ENCODE measurements at places on chromosomes 4 and X.

DNA sequence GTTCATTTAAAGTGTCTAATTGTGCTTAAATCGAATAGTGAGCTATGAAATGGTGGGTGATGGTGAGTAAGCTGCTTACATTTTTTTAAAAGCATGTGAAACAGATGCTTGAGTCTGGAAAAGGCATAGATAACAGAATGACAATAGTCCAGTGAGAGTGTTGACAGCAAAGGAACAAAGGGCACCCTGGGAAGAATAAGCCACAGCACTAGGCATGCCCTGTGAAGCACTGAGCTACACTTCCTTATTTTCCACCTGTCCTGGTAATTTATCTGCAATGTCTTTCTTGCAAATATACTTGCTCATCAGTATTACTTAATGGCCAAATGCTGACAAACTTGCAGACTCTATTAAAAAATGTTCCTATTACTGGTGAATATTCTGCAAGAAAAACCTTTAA is 168.7 kb downstream of the PRDM5 start:
- peak; percentile 13 for DNase-seq

GRCh38 chr4:98711526-98711925 is 53.1 kb upstream of the TSPAN5 start:
- DNase-seq: no peak

GRCh38 chr4:88981993-88982392 is 75.0 kb downstream of the FAM13A start:
- no peak for DNase-seq

- DNase-seq: no peak
These were observed 115.3 kb downstream of the DACH2 start for GRCh38 chrX:86263526-86263925.

DNA sequence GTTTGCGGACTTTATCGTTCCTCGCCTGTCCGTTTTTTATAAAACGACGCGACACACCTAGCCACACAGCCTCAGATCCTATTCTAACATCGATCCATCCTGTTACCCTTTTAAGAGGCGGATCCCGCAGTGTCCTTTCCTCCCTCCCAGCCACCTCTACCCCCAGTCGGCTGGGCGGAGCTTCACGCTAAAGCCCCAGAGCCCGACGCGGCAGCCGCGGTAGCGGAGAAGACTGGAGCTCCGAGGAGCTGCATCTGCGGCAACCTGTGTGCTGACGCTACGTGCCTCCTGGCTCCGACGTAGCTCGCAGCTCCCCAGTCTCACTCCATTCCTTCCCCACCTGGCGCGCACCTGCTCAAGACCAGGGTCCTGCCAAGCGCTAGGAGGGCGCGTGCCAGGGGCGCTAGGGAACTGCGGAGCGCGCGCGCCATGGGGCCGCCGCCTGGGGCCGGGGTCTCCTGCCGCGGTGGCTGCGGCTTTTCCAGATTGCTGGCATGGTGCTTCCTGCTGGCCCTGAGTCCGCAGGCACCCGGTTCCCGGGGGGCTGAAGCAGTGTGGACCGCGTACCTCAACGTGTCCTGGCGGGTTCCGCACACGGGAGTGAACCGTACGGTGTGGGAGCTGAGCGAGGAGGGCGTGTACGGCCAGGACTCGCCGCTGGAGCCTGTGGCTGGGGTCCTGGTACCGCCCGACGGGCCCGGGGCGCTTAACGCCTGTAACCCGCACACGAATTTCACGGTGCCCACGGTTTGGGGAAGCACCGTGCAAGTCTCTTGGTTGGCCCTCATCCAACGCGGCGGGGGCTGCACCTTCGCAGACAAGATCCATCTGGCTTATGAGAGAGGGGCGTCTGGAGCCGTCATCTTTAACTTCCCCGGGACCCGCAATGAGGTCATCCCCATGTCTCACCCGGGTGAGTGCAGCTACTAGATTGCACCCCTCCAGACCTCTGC is at the start of gene RNF128:
TSS of gene RNF128 (plus strand) at position 217 of the 953 bp plus-strand sequence. CDS start at position 430, 213 bp downstream.
- no peak for DNase-seq

DNA sequence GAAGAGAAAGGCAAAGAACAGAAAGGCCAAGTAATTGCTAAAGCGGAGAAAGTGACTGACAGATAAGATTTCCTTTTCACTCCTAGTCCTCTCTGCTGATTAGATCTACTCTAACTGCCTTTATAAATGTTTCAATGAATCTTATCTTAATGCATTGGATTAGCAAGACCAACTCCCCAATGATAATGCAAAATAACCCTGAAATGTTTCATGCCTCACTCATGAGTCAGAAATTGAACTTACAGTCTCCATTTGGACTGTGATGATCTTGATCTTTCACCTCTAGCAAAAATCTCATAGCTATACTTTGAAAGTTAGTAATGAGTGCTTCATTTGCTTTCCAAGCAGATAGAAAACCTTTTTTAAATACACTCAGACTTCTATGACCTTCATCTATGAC is 26.5 kb downstream of the SLC10A7 start:
- peak; percentile 34 for DNase-seq

- DNase-seq: no peak
These were observed 101.4 kb downstream of the BTC start for GRCh38 chr4:74692972-74693371.

DNA sequence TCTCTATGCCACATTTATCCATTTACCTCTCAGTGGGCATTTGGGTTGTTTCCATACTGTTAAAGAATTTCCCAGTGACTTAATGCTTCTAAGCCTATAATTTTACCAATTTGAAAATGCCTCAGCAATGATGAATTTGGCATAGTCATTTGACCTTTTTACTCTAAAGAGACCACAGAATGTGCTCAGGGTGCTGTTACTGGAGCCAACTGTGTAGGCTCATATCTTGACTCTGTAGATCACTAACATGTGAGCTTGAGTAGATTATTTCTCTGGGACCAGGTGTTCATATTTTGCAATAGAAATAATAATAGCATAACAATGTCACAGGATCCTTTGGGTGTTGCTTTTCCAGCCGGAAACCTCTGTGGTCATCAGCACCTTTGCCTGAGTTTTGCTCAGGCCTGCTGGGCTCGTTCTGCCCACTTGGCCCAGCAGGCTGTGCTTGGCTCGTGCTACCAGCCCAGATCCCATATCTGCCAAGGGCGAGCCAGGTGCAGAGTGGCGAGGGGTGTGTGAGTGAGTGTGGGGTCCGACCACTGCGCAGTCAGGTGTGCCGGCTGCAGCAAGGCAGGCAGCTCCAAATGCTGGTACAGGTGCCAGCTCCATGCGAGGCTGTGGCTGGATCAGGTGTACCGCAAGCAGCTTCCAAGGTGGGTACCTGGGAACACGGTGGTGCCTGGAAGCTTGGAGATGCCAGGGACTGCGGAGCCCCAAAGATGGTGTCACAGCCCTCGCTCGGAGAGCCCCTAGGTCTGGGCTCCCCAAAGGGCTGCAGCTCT is 70.6 kb upstream of the ANK2 start:
- DNase-seq: no peak

GRCh38 chr4:85955620-85956292 is 404.1 kb downstream of the MAPK10 start:
- DNase-seq: peak; percentile 76

- no peak for DNase-seq
These were observed 73.0 kb upstream of the SCOC start for GRCh38 chr4:140300271-140300970.

GRCh38 chrX:112630187-112630586 is 49.6 kb downstream of the LHFPL1 start:
- DNase-seq: no peak

- no peak for DNase-seq
These were observed 47.0 kb upstream of the DHRSX start for GRCh38 chrX:2547736-2548135.

DNA sequence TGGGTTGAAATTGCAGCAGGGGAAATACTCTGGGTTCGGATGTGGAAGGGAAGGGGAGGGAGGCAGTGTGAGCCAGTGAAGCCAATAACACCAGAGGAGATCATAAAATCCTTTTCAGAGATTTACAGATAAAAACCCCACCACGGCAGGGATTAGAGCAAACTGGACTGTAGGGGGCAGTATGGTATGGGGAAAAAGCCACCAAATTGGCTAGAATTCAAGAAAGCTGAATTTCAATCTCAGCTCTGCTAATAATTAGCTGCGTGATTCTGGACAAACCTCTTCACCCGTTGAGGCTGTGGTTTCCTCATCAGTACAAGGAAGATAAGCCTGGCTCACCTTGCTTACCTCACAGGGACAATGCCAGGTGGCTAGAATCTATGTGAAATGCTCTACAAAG is 108.1 kb downstream of the ATG4A start:
- DNase-seq: peak; percentile 42

DNA sequence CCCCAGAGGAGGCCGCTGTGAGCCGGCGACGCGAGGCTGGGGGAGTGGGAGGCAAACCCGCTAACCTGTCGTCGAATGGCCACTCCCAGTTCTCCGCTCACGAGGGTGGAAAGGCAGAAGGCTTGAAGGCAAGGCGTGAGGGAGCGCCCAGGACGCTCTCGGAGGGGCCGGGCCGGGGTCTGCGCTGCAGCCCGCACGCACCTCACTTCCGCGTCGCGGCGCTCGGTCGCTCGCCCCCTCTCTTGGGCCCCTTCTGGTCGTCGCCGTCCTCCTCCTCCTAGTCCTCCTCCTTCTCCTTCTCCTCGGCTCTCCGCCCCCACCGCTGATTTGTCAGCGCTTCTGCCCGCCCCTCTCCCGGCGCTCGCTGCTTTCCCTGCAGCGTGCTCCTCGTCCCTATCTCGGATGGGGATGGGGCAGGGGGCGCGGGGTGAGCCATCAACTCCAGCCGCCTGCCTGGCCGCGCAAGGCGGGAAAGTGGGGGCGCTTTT is at the start of gene SNCA:
TSS of gene SNCA (minus strand) at position 265 of the 488 bp plus-strand sequence. CDS start 1,494 bp downstream, outside the sequence.
- DNase-seq: peak; percentile 92

GRCh38 chr4:82126512-82127040 is 247.2 kb downstream of the HNRNPD start:
- peak; percentile 28 for DNase-seq

DNA sequence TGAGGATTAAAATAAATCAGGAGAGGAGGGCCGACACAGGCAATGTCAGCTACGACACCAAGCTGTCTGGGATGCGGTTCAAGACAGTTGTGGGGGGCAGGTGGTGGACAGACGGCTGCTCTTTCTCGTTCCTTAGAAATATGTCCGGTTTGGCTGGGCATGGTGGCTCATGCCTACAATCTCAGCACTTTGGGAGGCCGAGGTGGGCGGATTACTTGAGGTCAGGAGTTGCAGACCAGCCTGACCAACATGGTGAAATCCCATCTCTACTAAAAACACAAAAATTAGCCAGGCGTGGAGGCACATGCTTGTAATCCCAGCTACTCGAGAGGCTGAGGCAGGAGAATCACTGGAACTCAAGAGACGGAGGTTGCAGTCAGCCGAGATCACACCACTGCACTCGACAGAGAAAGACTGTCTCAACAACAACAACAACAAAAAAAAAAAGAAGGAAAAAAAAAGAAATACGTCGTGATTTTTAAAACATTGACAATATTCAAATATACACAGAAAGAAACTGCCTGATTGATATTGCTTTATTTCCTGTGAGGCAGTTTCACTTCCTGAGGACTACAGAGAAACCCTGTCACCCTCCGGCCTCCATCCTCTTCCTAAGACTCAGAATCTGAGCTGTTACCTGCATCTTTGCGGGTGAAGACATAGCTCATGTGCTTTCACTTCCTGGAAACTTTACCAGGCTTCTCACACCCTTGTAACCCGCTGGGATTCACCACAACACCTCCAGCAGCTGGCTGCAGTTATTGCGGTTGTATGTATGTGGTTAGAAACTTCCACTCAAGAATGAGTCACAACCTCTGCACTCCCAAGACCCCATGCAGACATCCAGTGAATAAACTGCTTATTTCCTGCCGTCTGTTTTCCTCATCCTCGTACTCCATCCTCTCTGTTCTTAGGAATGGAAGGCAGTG is 63.8 kb upstream of the STS start:
- peak; percentile 52 for DNase-seq

DNA sequence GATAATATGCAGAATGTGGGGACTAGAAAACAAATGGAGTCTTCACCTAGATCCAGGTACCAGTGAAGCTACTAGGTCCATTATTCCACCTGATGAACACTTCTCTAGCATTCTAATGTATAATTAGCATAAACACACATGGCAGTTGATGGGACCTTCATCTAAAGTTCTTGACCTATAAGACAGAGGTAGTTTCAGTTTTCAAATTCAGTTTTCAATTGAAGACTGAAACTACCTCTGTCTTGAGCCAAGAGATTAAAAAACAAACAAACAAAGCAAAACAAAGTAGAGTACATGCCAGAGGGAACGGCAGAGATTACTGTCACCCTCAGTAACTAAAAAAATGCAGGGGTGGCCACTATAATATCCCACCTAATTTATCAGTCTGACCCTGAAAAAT is 199.9 kb upstream of the NEIL3 start:
- DNase-seq: no peak

GRCh38 chr4:121072224-121073003 is at the start of gene NDNF:
Gene NDNF, minus strand, starts transcription at chr4:121072535. Its CDS starts 26,698 bp downstream, at chr4:121045837.
- DNase-seq: no peak

- DNase-seq: peak; percentile 51
These were observed 77.8 kb downstream of the SORBS2 start for GRCh38 chr4:185734214-185734613.

DNA sequence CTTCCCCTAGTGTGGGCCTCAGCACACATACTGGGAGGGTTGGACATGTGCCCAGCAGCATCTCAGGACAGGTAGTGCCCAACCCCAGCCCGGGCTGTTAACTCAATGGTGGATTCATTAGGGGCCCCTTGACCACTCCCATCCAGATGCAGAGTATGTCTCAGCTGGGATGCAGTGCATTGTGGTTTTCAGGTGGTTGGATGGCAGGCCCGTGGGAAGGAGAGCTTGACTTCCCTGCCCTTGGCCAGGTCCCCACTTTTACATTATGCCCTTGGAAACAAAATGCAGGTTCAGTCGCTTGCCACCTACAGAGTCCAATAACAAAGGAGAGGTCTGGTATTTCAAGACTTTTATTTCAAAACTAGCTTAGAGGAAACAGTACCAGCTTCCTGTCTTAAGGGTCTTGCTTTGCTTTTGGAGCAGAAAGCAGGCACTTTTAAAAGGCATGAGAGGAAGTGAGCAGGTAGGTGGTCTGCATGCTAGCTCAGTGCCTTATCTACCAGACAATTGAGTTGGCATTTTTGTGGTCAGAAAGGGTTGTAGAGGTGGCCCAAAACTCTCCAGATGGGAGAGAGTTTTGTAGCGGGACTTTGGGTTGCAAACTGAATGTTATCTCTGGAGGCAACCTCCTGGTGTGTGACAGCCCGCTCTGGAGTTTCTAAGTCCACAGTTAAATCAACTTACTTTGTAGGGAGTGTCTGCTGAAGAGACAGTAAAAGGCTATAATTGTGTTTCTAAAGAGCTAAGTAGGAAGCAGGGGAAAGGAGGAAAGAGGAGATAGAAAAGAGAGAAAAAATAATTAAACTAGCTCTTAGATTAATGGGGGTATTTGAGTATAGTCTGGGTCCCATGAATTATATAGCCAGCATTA is 171.0 kb downstream of the GALNTL6 start:
- no peak for DNase-seq

GRCh38 chrX:23857935-23858334 is 49.8 kb downstream of the APOO start:
- DNase-seq: no peak

GRCh38 chr4:185480016-185480732 is 8.6 kb upstream of the CCDC110 start:
- DNase-seq: no peak

GRCh38 chrX:132742246-132742645 is 216.2 kb downstream of the HS6ST2 start:
- DNase-seq: no peak

All from OCI-M1 (cell line).